RPMI7951 (cell line): ENCODE measurements at places on chromosomes 4 and X. TPM values are rescaled to one million over a fixed set of nuclear protein-coding genes. Genes with fewer than 3 reads are reported as not detected.

Gene GDPD2
- not detected in 2 replicates for total RNA-seq

GRCh38 chr4:243426-243825, 61.8 kb downstream of the ZNF732 start:
- DNase-seq, result no peak

Gene CT45A10
- total RNA-seq, result 0.29 and 0.72 TPM in 2 replicates

DNA sequence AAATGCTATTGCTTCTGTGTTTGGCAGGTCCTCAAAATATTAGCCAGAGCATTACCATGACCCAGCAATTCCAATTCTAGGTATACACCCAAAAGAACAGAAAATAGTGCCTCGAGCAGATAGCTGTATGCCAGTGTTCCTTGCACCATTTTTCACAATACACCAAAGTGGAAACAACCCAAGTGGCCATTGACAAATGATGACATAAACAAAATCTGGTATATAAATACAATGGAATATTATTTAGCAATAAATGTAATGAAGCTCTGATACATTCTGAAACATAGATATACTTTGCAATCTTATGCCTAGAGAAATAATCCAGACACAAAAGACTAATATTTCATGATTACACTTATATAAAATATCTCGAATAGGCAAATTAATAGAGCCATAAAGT, 451.8 kb upstream of the PCDH7 start:
- no peak for DNase-seq

Gene JAKMIP1
- not detected in 2 replicates for total RNA-seq
